ENCODE measurements at places on chromosomes 5 and 9.

GRCh38 chr5:181159286-181160151 lies 12.1 kb downstream of the OR2V2 start:
- peak; percentile 85 for DNase-seq

GRCh38 chr5:132180134-132180745 lies 47.4 kb downstream of the P4HA2 start:
- DNase-seq = no peak

DNA sequence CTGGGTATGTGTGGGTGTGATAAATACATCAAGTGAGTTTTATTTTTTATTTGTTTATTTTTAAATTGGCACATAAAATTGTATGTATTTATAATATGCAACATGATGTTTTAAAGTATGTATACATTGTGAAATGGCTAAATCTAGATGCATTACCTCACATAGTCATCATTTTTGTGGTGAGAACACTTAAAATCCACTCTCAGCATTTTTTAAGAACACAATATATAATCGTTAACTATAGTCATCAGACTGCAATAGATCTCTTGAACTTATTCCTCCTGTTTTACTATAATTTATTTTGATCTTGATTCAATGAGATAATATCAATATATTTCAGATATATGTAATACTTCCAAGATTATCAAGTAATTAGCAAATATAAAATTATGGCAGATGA lies 93.9 kb upstream of the ALDH1A1 start:
- DNase-seq = no peak

GRCh38 chr5:68659881-68660280 lies 433.9 kb upstream of the SLC30A5 start:
- no peak for DNase-seq

GRCh38 chr5:149452665-149453617 lies 73.8 kb upstream of the IL17B start:
- DNase-seq = no peak

DNA sequence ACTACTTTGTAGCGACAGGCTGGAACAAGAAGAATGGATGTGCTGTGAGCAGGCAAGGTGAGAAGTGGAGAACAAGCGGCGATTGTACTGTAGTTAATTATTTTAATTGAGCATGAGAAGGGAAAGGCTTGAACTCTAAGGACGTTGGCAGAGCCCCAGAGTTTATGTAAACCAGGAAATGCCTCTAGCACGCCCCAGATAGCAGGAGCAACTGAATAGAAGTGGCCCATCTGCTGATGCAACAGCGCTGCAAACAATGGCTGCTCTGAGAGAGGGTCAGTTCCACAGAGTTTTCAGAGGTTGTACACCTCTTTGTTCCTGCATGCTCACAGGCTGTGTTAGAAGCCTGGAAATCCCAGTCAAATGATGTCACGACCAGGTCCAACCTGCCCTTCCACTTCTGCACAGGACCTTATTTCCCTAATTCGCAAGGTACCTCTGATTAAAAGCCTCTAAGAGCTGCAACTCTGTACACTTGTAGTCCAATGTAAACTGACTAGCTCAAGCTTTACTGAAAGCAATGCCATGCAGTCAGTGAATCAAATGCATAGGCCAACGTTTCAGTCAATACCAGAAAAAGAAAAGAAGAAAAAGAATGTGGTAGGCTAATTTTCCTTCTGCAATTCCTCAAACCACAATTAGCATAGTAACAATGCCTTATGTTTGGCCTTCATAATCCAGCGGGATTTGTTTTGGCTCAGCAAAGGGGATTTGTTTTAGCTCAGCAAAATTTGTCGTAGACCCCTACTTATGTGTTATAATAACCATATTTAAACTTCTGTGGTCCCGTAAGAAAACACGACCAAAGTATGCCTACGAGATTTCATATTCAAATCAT lies 119.6 kb upstream of the RETREG1 start:
- no peak for DNase-seq

- no peak for DNase-seq
Observed at GRCh38 chr5:147748590-147748989, 33.9 kb downstream of the JAKMIP2 start.
